Posterior vena cava (tissue), 2 donors: ENCODE measurements at places on chromosomes 4 and X. TPM values are rescaled to one million over a fixed set of nuclear protein-coding genes. Genes with fewer than 3 reads are reported as not detected.

GRCh38 chrX:39883666-39884065 is 214.1 kb downstream of the BCOR start:
- DNase-seq, result no peak

DNA sequence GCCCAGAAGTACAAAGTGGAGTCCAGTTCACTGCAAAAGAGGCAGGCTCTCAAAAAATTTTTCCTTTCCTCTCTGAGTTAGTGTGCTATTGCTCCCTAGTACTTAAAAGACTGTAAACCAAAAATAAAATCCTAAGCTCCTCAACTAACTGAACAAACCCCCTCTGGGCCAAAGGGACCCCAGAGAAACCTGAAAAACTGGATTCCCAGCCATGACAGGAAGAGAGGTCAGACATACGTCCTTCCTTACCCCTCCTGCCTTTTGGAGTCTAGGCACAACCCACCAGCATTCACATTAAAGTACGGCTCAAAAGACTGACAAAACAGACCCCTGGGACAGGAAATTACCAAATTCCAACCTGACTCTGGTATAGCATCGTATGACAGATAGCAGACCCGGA is 957.9 kb upstream of the PRKX start:
- no peak for DNase-seq

- no peak for DNase-seq
Observed at GRCh38 chr4:69823048-69823447, 36.9 kb downstream of the SULT1E1 start.

- no peak for DNase-seq
Observed at GRCh38 chr4:5571646-5572045, 136.7 kb downstream of the EVC2 start.

DNA sequence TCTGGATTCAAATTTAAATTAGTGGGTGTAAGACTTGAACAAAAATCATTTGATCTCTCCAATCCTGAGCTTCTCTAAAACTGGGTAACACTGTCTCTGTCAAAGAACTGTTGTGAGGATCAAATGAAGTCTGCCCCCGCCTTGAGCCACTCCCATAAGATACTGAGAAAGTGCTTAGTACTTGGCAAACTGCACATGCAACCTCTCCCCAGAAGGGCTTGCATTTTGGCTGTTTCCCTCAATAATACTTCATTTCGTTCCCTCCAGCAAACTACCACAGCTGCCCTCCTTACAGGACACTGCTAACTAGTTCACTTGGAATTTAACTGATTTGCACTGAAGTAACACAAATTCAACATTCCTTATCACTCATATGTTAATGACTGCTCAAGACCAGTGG is 79.8 kb downstream of the APBB2 start:
- DNase-seq, result no peak

DNA sequence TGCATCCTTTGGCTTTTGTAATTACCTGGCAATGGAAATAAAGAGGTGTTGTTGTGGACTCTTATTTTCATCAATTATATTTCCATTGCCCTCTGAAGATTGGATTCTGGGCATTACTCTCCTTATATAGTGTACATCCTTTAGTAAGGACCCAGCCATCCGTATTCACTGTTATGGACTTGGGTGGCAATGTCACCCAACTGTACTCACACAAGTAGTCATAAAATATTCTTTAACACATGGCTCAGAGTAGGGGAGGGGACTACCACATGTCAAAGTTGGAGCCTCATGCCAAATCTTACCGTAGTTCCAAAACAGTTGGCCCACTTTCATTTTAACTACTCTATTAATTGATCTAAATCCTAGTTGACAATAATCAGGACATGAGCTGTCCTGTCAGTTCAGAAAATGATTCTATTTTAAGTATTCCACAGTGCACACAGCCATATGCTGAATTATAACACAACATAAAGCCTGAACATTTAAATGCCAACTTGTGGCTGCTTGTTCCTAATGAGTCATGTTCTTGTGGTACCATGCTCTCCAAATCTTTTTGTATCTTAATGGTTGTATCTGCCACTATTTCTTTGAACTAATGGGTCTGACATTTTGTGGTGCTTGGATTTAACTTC is 4.9 kb downstream of the FRAS1 start:
- DNase-seq, result no peak

- peak; percentile 93 for DNase-seq
Observed at GRCh38 chr4:75724867-75725724, 719 bp downstream of the USO1 start.

GRCh38 chr4:179196511-179196910 is 1754.3 kb upstream of the AGA start:
- no peak for DNase-seq

- DNase-seq, result no peak
Observed at GRCh38 chr4:79081973-79082372, 142.7 kb upstream of the PAQR3 start.

GRCh38 chrX:135977611-135978010 is 3.8 kb upstream of the MMGT1 start:
- no peak for DNase-seq

DNA sequence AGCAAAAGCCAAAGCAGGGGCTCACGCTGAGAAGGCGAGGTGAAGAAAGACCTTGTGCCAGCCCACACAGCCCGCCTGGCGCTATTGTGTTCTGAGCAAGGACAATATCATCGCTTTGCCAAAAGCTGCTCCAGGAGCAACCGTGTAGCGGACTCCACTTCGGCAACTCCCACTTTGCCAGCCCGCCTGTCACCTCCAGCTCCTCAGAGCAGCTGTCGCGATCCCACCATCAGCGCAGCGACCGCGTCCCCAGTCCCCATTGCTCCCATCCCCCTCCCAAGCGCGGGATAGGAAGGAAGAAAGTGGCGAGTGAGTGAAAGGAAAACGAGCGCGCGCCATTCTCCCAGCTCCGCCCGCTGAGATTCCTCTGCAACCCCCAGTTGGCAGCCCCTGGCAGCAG is 759 bp downstream of the ZC4H2 start:
- peak; percentile 74 for DNase-seq

- DNase-seq, result no peak
Observed at GRCh38 chr4:81472281-81473182, 825 bp upstream of the RASGEF1B start.

The MAGEA8 gene
- not detected for total RNA-seq

The PLA2G12A gene
- total RNA-seq, result 26.9 TPM

The CYLC1 gene
- total RNA-seq, result not detected

The ASB12 gene
- not detected for total RNA-seq
